ENCODE measurements at places on chromosomes 12 and 14.
A peak's percentile ranks its signal among the peaks of the same experiment; 100 is the strongest.

GRCh38 chr14:54786838-54787237, 115.8 kb downstream of the GCH1 start:
- DNase-seq = no peak

GRCh38 chr12:52381206-52381605, 4.2 kb downstream of the KRT84 start:
- no peak for DNase-seq

DNA sequence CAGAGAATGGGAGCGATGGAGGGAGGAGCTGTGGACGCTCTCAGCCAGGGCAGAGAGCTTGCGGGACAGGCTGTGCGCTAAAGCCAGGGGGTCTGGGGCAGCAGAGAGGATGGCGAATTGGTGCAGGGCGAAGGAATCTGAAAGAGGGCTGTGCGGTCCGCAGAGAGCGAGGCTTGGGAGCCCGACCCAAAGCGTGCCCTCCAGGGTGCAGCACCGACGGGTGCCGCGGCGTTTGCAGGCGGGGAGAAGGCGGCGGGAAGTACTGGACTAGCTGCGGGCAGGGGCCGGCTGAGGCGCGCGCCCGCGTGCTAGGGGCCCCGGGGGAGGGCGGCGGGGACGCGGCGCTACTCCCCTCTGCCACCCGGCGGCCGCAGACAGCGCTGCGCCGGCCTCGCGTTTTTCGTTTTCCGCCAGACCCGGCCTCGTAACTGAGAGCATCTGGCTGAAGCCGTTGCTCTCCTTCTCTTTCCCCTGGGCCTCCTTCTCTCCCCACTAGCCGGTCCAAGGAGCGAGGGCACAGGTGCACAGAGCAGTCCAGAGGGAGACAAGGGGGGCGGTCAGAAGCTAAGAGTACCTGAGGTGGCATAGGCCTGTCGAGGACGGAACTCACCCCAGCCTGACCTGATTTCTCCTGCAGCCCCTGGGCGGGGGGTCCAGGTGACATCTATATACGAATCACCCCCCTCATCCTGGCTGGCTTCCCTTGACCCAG, 24.9 kb downstream of the SLC6A12 start:
- DNase-seq = no peak

DNA sequence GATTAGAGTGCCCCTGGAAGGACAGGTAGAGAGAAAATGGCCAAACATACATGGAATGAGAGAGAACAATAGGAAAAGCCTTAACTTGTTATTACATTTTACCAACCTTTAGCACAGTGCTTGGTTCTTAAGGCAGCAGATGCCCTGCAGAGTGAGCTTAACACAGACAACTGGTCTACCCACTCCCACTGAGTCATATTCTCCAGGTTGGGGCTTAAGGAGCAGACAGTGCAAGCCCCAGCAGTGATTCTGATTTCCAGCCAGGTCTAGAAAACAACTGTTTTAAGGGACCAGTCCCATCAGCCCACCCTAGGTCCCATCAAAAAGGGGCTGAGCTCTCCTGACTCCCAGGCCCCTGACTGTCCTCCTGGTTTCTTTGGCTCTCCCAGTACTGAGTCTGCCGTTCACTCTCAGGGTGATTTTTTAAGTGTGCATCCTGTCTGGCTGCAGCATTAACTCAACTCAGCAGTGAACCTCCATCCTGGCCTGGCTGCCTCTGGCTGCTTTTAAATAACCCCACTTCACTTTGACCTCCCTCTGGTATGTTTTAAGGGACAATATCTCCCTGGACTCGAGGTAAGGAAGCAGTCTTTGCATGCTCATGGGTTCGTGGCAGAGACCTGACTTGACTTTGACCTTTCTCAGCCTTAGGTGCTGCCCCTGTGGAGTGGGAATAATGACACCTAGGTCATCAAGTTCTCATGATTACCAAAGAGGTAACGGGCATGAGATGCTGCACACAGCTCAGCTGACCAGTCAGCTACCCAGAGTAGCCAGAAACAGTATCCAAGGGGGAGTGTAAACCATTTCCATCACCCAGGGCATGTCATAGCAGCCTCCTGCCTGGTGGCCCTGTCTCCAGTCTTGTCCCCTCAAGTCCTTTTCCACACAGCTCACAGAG, 210.7 kb upstream of the PWP1 start:
- no peak for DNase-seq

DNA sequence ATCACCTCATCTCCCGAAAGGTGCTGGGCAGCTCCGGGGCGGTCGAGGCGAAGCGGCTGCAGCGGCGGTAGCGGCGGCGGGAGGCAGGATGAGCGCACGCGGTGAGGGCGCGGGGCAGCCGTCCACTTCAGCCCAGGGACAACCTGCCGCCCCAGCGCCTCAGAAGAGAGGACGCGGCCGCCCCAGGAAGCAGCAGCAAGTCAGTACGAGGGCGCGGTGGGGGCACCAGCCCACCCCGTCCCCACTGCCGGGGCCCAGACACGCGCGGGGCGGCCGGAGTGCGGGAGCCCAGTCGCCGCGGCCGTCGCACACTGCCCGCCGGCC, 862 bp downstream of the HMGA2 start:
- DNase-seq = no peak

GRCh38 chr12:65200007-65200665, 30.8 kb downstream of the LEMD3 start:
- no peak for DNase-seq

DNA sequence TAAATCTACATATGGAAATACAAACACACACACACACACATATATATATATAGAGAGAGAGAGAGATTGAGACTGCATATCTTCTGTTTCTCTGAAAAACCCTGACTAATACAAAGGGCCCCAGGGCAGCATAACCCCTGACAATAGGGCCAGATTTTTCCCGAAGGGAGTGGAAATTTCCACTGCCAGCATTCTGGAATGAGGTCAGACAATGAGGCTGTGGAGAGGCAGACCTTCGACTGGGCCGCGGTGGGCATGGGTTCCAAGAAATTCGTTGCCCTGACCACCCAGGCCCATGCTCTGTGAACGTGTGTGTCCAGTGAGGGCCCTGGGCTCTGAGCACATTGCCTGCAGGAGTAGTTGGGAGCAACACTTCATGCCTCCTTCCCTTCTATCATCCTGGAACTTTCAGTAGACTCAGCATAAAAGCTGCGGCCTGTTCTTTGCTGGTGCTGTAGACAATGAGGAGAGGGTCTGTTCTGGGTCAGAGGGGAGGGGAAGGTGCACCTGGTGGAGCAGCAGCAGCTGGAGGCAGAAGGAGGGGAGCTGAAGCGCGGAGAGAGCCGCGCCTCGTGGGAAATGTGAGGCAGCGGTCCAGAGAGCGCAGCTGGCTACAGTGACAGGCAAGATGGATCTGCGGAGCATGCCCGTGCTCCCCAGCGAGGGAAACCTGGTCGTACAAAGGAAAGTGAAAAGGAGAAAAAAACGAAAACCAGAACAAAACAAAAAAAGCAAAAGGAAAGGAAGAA, 25.6 kb upstream of the CCDC60 start:
- DNase-seq = no peak

GRCh38 chr12:121697093-121697698, 15.4 kb upstream of the TMEM120B start:
- peak; percentile 46 for DNase-seq

- DNase-seq = no peak
Observed at GRCh38 chr14:87758876-87759275, 234.1 kb downstream of the GALC start.

DNA sequence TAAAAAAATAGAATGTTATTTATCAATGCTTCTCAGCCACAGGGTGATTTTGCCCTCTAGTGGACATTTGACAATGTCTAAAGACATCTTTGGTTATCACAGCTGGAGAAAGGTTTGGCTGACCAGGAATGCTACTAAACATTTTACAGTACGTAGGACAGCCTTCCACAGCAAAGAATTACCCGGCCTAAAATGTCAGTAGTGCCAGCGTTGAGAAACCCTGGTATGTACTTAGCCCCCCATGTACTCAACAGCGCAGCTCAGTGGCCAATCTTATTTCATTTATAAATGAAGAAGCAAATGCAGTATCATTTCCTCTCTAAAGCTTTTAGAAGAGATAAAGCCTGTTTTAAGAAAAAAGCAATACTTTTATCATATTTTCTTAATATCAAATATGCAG, 5.8 kb downstream of the MARK3 start:
- DNase-seq = no peak

DNA sequence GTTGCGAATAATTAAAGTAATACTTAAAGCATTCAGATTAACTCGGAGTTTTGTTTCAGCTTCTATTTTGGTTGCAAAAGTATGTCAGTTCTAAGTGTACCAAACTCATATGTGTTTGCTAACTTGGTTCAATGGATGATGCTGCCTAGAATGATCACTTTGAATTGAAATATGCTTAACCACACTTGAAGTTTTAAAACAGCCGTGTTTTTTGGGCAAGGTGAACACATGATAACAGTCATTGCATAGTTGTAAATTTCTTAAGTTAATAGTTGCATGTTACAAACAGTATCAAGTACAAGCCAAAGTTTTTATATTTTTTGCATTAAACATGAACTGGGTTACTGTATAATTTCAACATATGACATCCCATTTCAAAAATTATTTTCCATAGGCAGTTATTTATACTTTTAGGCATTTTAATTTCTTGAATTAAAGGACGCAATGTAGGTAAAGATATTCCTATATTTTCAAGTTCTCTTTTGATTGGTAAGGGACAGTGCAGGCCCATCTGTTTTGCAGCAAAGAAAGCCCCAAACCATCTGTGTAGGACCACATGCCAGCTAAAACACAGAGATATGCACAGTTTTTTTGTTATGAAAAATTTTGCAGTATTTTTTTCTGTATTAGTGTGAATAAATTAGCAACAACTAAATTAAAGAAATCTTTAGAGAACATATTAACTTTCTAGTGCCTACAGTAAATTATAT, 575.5 kb downstream of the PRKD1 start:
- DNase-seq = no peak

DNA sequence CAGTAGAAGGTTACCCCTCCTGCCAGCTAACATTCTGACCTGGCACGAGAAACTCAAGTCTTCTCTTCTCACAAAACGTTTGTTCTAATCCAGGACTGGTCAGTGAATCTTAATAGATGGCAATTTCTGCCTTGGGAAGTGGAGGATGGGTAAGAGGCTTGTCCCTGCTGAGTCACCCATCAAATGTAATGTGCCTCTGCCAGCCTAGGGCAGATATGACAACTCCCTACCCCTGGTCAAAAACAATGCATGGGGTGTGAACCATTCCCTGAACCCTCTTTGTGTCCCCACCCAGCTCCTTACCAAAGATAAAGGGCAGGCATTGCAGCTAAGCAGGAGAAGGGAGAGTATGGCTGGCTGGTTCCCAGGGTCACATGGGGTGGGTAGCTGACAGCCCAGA, 1052.9 kb downstream of the GALC start:
- DNase-seq = no peak

DNA sequence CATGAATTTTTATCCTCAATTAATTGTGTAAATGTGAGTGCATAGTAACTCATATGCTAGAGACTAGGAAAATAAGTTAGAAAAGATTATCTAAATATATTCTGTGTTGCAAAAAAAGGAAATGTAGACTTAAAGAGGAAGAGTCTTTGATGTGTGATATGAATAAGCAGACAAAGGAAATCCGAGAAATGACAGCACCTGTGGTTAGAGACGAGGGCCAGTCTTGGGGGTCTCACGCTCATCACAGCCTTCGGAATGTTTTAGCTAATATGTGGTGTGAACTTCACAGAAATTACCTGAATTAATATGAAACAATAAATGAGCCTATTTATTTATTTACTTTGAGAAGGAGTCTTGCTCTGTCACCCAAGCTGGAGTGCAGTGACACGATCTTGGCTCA, 11.6 kb downstream of the ATP6V0A2 start:
- DNase-seq = no peak

GRCh38 chr12:70154087-70154638, 89.1 kb upstream of the CNOT2 start:
- no peak for DNase-seq

GRCh38 chr12:29739279-29739991, 44.3 kb downstream of the TMTC1 start:
- DNase-seq = no peak

DNA sequence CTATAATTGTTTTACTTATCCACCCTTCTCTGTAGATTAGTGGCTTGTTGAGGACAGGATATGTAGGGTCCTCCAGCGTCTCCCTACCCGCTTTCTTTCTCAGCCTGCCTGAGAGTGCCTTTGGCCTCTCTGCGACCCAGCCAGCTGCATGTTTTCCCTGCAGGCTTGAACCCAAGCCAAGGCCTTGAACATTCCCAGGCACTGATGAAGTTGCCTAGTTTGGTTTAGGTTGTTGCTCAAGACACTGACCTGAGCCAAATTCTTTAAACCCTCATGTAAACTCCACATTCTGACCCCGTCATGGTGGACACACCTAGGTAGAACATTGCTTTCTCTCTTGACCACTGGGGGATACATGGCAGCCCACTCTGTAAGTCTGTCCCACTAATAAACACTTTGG, 33.4 kb upstream of the TXNRD1 start:
- DNase-seq = peak; percentile 51

GRCh38 chr14:21229821-21230220, 39.4 kb downstream of the HNRNPC start:
- DNase-seq = no peak

GRCh38 chr12:4118601-4119156, 154.9 kb upstream of the CCND2 start:
- no peak for DNase-seq

DNA sequence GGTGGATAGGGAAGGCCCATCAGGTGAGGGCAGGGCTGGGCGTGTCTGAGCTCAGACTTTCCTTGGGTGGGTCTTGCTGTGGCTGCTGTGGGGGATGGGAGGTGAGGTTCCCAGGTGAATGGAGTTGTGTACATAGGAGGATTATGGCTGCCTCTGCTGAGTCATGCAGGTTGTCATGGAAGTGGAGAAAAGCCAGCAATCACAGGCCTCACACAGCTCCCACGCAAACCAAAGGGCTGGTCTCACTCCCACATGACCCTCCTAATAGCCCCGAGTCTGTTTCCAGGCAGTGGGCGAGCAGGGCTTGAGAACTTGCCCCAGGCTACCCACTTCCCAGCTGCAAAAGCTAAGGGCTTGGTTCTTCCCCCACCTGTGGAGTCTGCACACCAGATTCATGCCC, 149.5 kb downstream of the IPO8 start:
- no peak for DNase-seq

DNA sequence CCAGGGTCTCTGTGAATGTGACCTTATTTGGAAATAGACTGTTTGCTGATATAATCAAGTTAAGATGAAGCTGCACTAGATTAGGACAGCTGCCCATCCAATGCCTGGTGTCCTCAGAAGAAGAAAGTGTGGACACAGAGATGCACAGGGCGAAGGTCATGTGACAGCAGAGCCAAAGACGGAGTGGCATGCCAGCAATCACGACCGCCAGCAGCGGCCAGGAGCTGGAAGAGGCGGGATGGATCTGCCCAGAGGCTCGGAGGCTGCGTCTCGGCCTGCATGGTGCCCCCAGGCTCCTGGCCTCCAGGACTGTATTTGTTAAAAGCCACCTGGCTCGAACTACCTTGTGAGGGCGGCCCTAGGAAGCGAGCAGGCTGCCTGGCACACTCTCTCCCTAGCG, 76.5 kb downstream of the RFLNA start:
- DNase-seq = no peak

All from prostate gland (tissue), 2 donors.